Left renal pelvis (tissue), 4 donors: ENCODE measurements at places on chromosomes 7 and 10.
A peak's percentile ranks its signal among the peaks of the same experiment; 100 is the strongest.

DNA sequence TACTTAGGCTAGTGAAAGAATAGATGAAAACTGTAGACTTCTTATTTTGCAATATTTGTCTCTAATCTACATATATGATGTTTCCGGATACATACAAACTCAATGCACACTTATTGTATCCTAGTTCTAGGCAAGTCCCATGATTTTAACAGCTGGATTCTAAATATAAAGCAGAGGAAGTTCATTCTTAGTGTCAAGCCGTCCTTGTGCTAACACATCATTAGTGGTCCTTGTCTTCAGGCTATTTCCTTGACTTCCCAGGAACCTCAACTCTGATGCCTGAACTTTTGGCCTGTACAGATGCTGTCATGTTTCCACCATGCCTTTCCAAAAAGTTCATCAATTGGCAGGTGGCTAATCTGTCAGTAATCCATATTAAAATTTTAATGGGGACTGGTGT, 301.9 kb upstream of the DGKB start:
- no peak for DNase-seq

GRCh38 chr10:11603741-11604140, 7.7 kb downstream of the USP6NL start:
- DNase-seq, result no peak

DNA sequence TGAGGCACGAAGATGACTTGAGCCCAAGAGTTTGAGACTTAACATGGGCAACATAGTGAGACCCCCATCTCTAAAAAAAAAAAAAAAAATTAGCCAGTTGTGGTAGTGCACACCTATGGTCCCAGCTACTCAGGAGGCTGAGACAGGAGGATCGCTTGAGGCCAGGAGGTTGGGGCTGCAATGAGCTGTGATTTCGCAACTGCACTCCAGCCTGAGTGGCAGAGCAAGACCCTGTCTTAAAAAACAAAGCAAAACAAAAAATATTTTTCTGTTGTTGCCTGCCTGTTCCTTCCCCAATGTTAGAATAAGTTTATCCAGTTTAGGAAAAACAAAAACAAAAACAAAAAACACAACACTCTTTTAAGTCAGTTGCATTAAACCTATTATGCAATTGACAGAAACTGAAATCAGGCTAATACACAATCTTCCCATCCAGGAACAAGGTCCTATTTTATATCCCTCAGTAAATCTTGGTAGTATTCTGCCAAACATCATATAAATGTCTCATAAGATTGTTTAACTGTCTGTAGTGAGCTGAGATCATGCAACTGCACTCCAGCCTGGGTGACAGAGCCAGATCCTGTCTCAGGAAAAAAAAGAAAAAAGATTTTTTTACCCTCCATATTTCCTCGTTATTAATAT, 4.9 kb downstream of the PILRA start:
- DNase-seq, result no peak

DNA sequence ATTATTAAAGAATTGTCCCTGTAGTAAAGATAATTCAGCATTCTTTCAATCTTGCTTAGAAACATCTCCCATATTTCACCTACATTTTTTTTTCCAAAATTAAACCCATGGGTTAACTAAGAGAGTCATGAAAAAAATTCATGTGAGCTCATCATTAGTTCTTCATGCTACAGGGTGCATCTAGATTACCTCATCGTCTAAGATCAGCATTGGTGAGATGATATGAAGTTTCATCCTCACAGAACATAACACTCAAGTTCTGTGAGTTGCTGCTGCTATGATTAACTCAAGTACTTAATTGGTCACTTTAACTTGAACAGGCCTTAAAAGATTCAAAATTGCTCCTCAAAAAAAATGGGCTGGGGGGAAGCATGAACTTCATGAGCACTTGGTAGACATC, 50.0 kb downstream of the RAB11FIP2 start:
- no peak for DNase-seq

- no peak for DNase-seq
Observed at GRCh38 chr7:149292462-149292823, 30.4 kb downstream of the ZNF783 start.

GRCh38 chr10:22620140-22620857, 94.1 kb downstream of the PIP4K2A start:
- no peak for DNase-seq

DNA sequence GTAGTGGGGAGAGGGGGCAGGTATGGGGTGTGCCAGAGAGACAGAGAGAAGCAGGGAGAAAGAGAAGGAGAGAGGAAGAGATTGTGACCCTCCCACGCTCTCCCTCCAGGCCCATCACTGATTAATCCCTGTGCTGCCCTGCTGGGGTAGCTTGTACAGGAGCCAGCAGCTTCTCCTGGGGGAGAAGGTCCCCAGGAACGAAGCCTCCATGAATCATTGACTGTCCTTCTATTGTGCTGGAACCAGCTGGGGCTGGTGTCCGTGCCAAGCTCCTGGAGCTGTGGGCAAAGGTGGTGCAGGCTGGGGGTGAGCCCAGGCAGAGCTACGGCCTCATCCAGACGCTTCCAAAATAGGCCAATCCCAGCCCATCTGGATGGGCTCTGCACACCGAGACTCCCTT, 20.9 kb downstream of the AQP1 start:
- no peak for DNase-seq

GRCh38 chr10:75660823-75661222, 229.4 kb downstream of the LRMDA start:
- no peak for DNase-seq

GRCh38 chr7:46542076-46542475, 621.0 kb upstream of the IGFBP3 start:
- DNase-seq, result no peak

GRCh38 chr7:65992526-65992925, 10.5 kb upstream of the GUSB start:
- no peak for DNase-seq

GRCh38 chr7:85074016-85074415, 112.8 kb downstream of the SEMA3D start:
- DNase-seq, result no peak

GRCh38 chr7:75712517-75713361, 26.0 kb downstream of the HIP1 start:
- DNase-seq, result no peak

GRCh38 chr7:130831817-130832481, 97.9 kb upstream of the KLF14 start:
- peak; percentile 4 for DNase-seq

DNA sequence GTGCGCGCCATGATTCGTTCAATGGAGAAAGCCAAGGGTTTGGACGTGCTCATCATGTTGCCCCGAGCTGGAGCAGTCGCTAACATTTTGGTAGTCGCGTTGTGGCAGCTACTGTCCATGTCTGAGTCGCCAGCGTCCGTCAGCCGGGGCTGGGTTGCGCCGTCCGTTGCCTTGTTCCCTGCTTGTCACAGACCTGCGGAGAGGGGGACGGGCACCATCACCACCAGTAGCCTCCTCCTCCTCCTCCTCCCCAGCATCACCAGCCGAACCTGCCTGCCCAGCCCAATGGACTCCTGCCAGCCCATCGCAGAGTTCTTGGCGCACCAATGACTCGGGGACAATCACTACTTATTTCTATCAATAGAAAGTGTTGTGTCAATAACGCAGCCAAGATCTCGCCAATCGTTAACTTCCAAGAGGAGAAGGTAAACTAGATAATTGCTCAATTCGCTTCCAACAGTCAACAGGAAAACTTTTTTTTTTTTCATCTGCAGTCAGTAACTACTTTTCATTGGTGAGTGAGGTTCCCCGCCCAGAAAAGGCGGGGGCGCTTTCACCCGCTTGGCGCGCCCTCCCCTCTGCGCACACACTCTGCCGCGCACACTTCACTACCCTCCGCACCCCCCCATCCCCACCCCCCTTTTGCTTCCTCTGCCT, at the start of gene FEZF1:
Gene FEZF1, minus strand, starts transcription at position 432 of the 657 bp plus-strand sequence. Its CDS starts 313 bp downstream, at position 119.
- DNase-seq, result no peak

GRCh38 chr7:111903797-111904196, 302.4 kb downstream of the DOCK4 start:
- no peak for DNase-seq

DNA sequence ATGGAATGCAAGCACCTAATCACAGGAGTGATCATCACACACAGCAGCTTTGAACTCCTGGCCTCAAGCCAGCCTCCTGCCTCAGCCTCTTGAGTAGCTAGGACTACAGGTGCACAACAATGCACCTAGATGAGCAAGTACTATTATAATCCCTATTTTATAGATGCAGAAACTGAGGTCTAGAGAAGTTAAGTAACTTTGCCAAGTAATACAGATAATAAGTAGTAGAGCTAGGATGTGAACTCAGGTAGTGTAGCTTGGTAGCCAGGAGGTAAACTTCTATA, 33.7 kb downstream of the DNAJC12 start:
- DNase-seq, result no peak

DNA sequence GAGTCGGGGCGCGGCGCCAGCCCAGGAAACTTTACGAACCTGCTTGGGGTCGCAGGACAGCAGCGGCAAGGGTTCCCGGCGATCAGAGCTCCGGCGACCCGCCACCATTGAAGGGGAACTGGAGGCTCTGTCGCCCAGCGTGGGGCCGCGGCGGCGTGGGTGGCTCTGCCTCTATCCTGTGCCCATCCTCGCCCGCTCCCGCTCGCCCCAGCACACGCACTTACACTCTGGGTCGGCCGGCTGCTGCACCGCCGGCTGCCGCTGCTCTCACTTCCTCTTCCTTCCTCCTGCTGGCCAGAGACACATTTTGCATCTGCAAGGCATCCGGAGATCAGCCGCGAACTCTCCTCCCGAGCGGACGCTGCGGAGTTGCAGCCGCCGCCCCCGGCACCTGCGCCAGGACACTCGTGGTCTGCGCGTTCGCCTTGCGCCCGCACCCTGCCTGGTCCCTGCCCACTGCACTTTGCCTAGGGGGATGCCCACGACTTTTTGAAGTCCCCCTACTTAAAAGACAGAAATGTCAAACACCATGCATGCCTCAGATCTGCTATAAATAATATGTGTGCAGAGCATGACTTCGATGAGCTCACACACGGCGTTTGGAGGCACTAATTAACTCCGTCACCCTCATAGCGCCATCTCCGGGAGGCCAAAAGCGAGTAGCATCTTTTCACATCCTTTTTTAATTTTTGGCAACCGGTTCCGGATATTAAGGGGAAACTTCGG, at the start of gene ELMO1:
Gene ELMO1, minus strand, starts transcription at position 229 of the 726 bp plus-strand sequence. CDS start 106,174 bp downstream, outside the sequence.
- peak; percentile 36 for DNase-seq

DNA sequence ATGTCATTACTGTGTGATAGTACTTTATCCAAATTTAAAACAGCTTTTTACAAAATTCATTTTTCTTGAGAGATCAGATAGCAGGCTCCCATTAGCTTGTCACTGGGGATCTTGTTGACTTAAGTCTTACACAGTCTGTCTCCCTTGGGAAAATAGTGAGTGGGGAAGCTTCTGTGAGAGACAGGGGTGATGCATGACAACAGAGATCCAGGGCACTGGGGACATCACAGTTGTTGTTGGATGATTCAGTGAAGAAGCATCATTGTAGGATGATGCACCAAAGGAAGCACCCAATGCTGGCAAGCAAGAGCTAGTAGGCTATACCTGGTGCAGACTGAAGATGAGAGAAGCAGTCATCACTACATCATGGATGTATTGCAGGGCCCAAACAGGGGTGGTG, 284.7 kb downstream of the HDAC9 start:
- no peak for DNase-seq

DNA sequence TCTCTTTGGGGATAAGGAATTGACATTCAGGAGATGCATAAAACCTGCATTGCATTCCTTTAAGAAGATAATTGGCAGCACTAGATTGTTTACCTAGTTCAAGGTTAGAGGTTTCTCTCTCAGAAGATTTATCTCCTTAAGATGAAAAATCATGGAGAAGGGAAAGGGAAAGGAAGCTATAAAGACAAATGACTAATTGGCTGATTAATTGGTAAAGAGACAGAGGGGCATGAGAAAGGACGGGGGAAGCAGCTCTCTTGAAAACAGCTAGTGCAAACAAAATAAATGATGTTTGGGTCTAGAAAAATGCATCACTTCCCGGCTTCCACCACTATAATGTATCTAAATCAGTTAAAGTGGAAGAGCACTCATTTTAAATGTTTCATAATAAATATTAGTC, 941.2 kb downstream of the XPNPEP1 start:
- peak; percentile 9 for DNase-seq

DNA sequence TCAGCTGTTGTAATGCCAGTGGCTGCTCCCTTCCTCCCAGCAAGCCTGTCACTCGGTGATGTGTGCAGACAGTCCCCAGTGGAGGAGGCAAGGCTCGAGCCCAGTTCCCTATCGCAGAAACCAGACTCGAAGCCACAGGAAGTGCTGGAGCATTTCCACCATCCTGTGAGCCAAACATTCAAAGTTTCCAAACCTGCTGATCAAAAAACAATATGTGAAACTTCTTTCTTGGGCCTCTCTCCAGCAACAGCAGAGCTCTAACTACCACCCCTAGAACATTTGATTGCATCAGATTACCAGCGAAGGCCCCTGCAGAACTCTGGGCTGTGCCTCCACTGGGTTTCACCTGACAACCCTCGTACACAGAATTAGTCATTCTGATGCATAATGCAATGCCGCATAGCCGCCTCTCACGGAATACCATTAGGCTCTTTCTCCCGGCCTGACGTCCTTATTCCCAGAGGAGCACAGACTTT, 94.0 kb downstream of the ELMO1 start:
- no peak for DNase-seq

- no peak for DNase-seq
Observed at GRCh38 chr7:56256108-56256507, 139.9 kb upstream of the NUPR2 start.

GRCh38 chr7:20214921-20215669, 2.1 kb downstream of the MACC1 start:
- DNase-seq, result no peak

GRCh38 chr7:43625453-43625852, 42.5 kb downstream of the STK17A start:
- no peak for DNase-seq

- DNase-seq, result no peak
Observed at GRCh38 chr7:43139137-43139536, 26.7 kb downstream of the HECW1 start.

- no peak for DNase-seq
Observed at GRCh38 chr7:128459394-128459878, 3.8 kb downstream of the HILPDA start.

- DNase-seq, result no peak
Observed at GRCh38 chr10:77241350-77241725, 396.3 kb downstream of the KCNMA1 start.

DNA sequence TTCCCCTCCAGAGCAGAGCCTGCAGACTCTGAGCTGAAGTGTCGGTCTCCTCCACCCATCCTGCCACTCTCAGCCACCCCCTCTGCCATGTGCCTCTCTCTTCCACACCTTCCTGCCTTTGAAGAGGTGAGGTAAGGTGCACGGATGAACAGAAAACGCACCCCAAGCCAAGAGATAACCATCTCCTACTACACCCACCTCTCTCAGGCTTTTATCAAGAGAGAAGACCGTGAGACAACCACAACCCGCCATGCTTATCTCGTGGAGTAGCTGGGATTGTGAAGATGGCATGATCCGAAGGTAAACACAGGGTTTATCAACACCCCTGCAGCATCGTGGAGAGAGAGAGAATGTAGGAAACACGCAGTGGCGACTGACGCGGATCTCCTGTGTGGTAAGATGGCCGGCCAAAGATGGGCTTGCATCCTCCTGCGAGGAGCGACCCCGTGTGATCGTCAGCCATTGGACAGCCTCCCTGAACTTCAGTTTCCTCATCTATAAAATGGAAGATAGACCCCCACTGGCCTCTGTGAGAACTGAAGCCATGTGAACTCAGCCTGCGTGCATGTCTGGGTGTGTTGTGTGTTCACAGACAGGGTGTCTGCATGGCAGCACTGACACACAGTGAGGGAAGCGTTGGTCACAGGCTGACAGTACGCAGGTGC, 219.0 kb downstream of the DIP2C start:
- DNase-seq, result no peak
